ENCODE measurements at places on chromosomes 3 and 15.

- no peak for DNase-seq
Measured at GRCh38 chr3:10653241-10653640, 147.9 kb upstream of the ATP2B2 start.

- no peak for DNase-seq
Measured at GRCh38 chr3:161339517-161340500, 31.5 kb downstream of the SPTSSB start.

GRCh38 chr15:23866832-23867231 is 179.7 kb upstream of the NDN start:
- peak; percentile 20 for DNase-seq

- no peak for DNase-seq
Measured at GRCh38 chr15:73959801-73960200, 32.3 kb downstream of the STOML1 start.

GRCh38 chr3:31129241-31129640 is 234.8 kb upstream of the GADL1 start:
- DNase-seq: no peak

- no peak for DNase-seq
Measured at GRCh38 chr3:181017690-181018089, 28.2 kb upstream of the DNAJC19 start.

DNA sequence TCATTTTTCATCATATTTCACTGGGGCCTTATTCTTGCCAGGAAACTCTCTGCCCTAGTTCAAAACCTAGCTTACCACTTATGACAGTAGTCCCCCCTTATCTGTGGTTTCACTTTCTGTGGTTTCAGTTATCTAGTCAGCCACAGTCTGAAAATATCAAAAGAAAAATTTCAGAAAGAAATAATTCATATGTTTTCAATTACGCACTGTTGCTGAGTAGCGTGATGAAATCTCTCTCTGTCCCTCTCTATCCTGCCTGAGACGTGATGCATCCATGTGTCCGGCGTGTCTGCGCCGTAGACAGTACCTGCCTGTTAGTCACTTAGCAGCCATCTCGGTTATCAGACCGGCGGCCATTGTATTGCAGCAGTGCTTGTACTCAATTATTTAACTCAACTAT is 369.9 kb upstream of the MCTP2 start:
- DNase-seq: no peak

GRCh38 chr3:70580021-70580420 is 267.6 kb upstream of the MDFIC2 start:
- no peak for DNase-seq

DNA sequence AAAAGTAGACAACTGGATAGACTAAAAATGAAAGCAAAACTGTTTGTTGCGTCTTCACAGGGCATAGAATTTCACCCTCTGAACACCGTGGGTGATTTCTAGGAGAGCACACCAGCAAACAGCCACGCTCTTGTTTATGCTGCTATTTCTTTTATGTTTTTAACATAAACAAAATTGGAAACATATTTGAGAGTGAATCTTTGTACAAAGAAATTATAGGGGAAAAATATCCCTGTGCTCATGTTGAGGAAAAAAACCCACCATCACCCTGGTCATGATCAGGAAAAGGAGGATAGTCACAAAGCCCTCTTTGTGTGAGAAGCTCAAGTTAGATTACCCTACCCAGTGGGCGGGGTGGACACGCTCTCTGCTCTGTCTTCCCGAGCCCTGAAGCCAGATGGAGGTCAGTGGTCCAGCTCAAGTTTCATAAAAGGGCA is 313.3 kb downstream of the SATB1 start:
- peak; percentile 50 for DNase-seq

DNA sequence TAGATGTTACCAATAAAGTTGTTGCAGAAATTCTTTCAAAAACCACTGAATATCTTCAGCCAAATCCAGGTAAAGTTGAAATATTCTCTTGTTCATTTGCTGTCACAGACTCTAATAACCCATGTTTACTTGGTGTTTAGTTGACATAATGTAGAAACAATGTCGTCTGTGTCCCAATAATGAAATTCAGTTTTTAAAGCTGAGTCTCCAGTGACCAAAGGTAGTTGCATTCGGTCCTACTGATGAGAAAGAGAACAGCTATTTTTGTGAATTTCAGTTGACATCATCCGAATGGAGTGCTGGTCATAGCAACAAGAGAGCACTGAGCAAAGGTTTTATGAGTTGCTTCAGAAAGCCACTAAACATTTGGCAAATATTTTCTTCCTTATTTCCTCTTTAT is 88.8 kb upstream of the ADAMTSL3 start:
- no peak for DNase-seq

DNA sequence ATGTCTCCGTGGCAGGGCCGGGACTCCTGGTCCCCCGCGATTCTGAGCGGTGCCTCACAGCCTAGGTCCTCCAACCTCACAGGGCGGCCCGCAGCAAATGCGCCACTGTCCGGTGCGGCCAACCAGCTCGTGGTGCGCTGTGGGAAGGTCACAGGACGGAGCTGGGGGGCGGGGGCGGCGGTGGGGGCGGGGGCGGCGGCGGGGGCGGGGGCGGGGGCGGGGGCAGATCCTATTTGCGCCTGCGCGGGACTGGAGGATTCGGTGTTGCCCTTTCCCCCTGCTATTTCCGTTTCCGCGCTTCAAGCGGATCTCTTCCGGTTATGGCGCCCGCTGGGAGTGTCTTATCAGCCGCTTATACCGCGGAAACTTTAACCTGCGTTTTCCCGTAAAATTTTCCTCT is 106.7 kb upstream of the SNRPN start:
- no peak for DNase-seq

DNA sequence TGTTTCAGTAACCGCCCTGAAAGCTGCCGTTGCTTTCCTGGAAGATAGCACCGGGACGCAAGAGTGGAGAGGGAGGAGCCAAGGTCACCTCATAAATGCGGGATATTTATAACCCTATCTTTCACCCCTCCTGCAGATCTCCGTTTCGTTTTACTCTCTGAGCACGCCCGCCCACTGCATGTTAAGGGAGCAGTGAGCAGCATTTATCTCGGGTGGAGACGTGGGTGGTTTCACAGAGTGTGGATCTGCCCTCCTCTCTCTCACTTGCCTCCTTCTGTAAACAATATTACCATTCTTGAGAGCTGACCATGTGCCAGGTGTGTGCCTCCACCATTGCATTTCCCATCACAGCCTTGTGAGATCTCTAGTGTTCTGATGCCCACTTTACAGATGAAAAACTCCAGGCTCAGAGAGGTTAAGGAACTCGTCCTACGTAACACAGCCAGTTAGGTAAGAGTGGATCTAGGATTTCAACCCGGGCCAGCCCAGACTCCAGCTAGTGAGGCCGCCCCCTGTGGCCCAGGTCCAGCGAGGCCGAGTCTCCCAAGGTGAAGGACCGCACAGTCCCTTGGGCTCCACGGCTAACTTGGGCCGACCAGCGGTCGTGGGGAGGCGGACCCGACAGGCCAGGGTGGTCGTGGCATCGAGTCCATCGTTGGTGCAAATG is 16.9 kb upstream of the SEMA4B start:
- peak; percentile 85 for DNase-seq

- DNase-seq: no peak
Measured at GRCh38 chr3:160041465-160041864, 52.8 kb downstream of the IL12A start.

- DNase-seq: no peak
Measured at GRCh38 chr3:46908986-46909534, 31.5 kb downstream of the PTH1R start.

GRCh38 chr15:60584355-60584998 is 105.5 kb upstream of the ICE2 start:
- no peak for DNase-seq

- no peak for DNase-seq
Measured at GRCh38 chr3:135982922-135983581, 17.5 kb downstream of the PPP2R3A start.

GRCh38 chr3:50559702-50560101 is 7.8 kb downstream of the C3orf18 start:
- no peak for DNase-seq

- no peak for DNase-seq
Measured at GRCh38 chr3:169623971-169624370, 39.5 kb downstream of the MECOM start.

- DNase-seq: no peak
Measured at GRCh38 chr3:187518207-187518606, 150.0 kb downstream of the RTP4 start.

GRCh38 chr3:129827765-129828164 is 65.7 kb downstream of the TMCC1 start:
- DNase-seq: no peak

GRCh38 chr3:111595232-111595631 is at the start of gene ZBED2:
Gene ZBED2 (minus strand): TSS chr3:111595346. CDS start chr3:111594201, 1,145 bp downstream.
- DNase-seq: no peak

DNA sequence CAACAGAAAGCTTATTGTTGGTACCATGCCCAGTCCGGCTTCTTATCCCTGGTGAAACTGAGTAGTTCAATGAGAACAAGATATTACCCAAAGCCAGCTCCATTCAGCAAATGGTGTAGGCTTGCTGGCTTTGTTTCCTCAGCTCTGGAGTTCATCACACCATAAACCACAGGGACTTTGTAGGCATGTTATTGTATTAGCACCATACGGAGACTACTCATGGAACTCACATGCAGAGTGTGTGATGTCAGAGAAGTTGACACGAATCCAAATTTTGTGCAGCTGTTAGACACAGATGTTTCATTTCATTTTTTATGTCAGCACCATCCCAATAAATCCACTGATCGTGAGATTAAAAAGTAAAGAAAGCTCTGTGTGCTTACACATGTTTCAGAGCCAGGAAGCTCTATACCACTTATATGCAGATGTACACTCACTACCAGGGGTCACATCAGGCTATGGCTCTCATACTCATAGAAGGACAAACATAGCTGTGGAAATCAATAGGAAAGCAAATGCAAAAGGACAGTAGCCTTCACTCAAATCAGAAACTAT is 63.4 kb upstream of the LEKR1 start:
- no peak for DNase-seq

DNA sequence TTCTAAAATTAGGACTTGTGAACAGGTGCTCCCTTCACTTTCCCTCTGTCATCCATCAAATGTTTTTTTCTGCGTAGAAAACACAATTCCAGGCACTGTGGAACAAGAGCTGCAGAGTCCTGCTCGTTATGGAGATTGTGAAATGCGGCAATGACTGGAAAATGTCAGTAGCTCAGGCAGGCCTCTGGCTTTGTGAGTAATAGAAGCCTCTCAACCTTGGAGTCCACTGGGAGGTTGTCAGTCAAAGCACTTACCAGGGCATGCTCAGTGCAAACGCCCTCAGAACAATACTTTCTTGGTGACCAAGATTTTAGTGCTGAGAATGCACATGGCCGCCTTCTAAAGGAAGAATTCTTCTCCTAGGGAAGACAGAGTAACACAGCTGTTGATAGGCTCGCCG is 26.7 kb upstream of the MED12L start:
- DNase-seq: no peak

- DNase-seq: no peak
Measured at GRCh38 chr15:95365511-95366107, 964.9 kb upstream of the NR2F2 start.

DNA sequence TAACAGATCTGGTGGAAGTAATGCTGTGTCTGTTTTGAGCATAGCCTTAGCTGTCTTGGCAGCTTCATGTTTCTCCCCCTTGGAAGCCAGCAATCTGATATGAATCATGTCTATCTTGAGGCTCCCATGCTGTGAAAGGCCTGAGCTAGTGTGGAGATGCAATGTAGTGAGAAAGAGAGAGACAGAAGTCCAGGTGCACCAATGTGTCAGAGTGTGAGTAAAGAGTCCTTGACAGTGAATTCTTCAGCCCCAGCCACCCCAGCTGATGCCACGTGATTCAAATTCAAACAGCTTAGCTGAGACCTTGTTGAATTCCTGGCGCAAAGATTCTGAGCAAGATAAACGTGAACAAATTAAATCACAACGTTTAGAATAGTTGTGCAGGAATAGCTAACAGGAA is 704.2 kb downstream of the EDEM1 start:
- DNase-seq: no peak

- DNase-seq: peak; percentile 8
Measured at GRCh38 chr3:146502887-146503460, 33.6 kb upstream of the PLSCR2 start.

DNA sequence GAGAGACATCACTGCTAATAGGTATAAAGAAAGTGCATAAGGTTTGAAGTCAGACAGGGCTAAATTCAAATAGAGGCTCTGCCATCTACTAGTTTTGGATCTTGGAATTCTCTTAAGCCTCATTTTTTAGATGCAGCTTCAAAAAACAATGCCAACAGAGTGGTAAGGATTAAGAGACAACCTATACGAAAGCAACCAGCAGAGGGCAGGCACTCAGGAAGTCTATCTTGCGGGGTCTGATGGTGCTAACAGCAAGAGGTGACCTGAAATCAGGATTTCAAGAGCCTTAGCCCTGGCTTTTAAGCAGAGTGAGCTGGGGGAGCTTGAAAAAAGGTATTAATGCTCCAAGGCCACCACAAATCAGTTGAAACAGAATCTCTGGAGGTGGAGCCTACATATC is 40.7 kb downstream of the LDHAL6B start:
- DNase-seq: peak; percentile 66

GRCh38 chr15:81189583-81190283 is 6.9 kb upstream of the IL16 start:
- DNase-seq: no peak

DNA sequence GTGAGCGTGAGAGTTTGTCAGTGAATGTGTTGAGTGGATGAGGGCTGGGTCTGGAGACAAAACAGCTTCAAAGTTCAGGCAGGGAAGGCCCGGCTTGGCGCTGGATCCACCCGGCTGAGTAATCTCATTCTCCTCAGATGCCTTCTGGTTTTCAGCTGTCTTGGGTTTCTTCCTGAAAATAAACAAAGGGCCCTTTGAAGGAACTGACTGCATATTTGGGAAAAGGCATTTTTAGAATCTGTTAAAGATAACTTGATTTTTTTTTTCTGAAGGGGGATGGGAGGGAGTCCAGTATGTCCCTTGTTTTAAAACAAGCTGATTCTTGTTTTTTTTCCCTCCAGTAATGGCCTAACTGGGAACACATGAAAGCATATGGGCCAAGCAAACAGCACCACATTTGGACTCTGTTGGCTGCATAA is 86.4 kb downstream of the TIGIT start:
- DNase-seq: no peak

DNA sequence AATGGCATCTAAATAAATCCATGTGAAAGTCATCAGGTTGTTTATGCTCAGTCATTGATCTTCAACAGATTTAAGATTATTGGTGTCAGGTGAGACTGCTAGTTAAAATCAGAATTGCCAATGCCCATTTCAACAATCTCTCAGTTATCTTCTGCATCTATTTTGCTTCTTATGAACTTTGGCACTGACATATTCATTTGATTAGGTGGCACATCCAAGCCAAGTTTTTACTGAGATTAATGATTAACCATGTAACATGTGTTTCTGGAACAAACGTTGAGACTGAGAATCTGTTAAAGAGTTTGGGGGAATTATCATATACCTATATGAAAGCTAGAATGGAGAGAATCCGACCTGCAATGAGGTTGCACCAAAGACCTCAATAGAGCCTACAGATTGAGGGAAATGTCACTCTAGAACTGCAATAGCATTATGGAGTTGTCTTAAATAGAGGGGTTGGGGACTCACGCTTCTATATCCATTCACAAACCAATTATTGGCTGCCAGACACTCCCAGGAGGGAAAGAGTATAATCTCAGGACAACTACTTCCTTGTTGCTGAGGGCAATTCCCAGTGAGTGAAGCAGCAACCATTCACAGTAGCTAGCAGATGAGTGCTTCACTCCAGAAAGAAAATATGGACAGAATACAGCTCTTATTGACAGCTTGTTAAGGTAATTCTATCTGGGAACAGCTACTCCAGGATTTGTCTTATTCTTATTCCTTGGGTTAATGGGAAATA is 891.3 kb downstream of the SQOR start:
- peak; percentile 19 for DNase-seq
